ENCODE measurements at places on chromosomes 3 and 15.

DNA sequence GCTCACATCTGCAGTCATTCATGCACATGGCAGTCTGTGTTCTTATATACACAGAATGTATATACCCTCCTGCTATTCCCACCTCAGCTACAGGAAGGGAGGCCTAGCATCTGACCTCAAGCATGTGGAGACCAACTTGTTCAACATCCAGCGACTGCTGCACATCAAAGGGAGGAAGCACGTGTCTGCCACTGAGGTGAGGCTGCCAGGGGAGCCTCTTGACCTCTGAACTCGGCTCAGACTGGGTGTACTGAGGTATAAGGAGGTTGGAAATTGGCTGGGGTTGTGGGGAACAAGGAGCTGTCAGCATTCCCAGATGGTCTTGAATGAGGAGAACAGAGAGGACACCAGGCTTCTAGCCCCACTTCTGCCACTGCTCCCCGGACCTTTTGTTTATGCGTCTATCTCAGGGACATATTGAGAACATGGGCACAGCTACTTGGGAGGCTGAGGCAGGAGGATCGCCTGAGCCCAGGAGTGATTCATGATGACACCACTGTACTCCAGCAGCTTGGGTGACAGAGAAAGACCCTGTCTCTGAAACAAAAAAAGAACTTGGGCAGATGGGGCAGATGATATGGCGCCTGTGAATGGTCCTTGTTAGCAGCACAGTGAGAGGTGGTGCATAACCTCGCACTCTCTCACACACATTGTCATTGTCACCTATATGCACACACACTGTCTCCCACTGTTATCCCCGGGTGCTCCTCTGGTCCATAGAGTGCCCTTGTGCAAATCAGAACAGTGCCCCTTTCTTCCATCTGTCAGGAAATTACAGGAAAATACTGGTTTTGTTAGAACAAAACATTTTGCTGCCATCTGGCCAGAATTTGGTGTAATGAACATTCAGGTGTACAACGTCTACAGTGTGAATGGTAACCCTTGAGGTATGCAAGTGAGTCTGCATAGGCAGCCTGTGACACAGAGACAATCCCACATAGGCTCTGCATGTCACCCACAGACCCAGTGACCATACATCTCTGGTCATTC lies 5.4 kb downstream of the VILL start:
- no peak for DNase-seq

DNA sequence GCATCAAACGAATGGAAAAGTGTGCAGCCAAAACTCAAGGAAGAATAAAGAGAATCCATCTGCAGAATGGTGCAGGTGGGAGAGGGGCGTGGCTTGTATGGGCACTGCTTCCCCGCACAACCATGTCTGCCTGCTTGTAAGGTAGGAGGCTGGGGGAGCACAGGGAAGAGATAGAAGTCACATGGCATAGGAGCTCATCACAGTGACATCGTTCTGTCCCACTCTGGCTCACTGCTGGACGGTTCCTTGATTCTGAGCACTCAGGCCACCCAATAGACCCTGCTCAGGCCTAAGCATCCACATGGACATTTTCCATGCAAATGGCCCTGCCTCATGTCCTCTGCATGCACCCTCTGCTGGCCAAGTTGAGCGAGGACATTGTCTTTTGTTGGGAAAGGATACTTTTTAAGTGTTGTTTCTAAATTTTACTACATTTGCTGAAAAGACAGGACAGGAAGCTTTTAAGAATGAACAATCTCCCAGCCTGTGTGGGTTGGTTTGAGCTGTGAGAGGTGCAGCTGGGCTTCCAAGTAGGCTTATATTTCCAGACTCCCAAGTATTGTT lies 3.1 kb downstream of the MYLK start:
- DNase-seq, result no peak

- DNase-seq, result no peak
These were observed 87.8 kb downstream of the C3orf70 start for GRCh38 chr3:185065059-185065458.

DNA sequence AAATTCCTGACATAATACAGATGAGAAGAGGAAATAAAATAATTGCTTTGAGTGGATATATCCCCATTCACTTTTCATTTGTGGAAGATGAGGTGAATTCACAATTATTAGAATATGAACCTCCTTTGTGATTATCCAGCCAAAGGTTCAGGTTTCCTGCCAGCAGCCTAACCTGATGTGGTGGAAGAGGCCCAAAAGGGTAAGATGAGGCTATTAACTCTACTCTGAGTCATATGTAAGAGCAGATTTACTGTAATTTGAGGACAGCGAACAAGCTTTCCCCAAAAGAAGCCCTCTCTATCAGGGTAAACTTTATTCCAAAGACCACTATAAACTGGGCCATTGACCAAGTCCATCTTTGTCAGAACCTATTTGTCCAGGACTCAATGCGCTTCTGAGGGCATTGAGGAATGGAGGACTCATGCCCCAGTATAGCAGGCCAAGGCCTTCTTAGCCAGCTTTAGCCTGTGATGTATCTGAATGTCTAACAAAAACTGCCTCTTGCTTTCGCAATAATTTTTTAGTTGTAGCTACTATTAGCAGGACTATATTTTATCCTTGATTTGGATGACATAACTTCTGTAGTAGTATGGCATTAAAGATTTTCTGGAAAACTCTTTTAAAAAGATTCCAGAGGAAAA lies 91.1 kb upstream of the ARL6 start:
- no peak for DNase-seq

All from stimulated activated CD8-positive, alpha-beta memory T cell treated with anti-CD3 and anti-CD28 coated beads, Interleukin-2, amount 100 ng/mL, for 48 hours (primary cell).